T-helper 2 cell (primary cell): ENCODE measurements at places on chromosomes 3 and 15.

DNA sequence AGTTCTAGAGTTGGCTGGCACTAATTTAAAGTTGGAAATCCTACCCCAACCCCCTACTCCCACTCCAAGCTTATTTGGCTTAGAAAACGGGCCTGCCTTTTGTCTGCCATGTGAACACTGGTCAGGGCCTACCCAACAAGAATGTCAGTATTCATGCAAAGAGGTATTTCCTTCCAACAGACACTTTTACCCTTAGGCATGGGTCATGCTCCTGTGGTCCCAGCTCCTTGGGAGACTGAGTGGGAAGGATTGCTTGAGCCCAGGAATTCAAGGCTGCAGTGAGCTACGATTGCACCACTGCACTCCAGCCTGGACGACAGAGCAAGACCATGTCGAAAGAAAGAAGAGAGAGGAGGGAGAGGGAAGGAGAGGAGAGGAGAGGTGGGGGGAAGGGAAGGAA is 137.5 kb upstream of the LRTM1 start:
- DNase-seq, result no peak

- DNase-seq, result no peak
These were observed 6.8 kb downstream of the ARHGAP31 start for GRCh38 chr3:119300991-119301391.

DNA sequence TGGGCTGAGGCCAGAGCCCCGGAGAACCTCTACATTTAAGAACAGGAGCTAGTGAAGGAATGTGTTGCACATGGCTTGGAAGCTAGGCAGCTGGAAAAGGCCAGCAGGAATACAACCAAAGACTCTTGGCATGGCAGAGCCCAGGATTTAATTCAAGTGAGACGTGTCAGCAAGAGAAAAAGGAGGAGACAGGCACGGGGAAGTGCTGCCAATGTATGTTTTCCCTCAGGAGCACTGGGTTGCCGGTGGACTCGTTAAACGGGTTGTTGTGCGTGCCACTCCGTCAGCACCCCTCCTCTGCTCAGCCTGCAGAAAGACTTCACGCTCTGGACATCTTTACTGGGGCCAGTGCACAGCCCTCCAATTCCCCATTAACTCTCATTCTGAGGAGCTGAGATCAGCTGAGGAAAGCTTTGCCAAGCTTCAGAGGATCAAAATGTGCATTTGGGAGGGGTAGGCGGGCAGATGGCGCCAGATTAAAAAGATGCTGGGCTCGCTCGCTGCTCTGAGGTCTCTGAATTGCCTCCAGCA is 103.7 kb downstream of the PDZRN3 start:
- no peak for DNase-seq

- no peak for DNase-seq
These were observed 23.8 kb downstream of the RLBP1 start for GRCh38 chr15:89197503-89197971.

GRCh38 chr15:62301993-62302675 is 137.0 kb upstream of the C2CD4B start:
- no peak for DNase-seq

DNA sequence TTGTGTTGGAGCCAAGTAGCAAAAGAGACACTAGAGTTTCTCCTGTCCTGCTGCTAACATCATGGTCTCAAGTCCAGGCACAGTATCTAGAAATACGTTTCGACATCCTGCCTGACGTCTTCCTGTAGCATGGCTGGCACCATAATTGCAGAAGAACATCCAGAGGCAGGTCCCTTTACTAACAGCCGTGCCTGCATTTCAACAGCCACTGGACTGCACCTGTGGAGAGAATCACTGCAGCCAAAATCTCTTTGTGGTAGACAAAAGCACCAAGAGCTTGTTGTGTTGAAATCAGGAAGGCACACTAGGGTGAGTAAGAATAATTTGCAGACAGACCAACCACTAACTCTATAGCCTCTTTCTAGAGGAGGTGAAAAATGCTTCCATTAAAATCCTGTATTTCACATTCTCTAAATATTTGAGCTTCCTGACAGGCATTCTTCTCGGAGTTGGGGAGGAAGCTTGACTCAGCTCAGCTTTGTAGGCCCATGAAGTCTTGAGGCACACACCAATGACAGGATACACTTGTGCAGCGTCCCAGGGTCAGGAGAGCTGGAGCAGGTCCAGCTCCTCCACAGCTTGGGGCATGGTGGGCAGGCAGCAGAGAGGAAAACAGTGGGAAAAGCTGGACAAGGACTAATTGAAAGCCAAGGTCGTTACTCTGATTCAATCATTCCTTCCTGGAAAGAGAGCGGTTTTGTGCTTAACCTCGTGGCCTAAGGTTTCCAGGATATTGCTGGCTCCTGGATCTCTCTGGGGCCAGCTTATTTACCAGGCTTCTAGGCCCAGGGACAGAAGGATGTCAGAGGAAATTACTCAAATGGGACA is 244.9 kb downstream of the FAM43A start:
- DNase-seq, result no peak

- DNase-seq, result no peak
These were observed 73.8 kb downstream of the AAGAB start for GRCh38 chr15:67180514-67181191.

GRCh38 chr3:70064194-70064779 is 64.8 kb downstream of the SAMMSON start:
- no peak for DNase-seq

- DNase-seq, result no peak
These were observed 25.7 kb downstream of the ZDHHC3 start for GRCh38 chr3:44950275-44950734.
